ENCODE measurements at places on chromosomes 7 and 10. TPM values are rescaled to one million over a fixed set of nuclear protein-coding genes. Genes with fewer than 3 reads are reported as not detected.

The GIMAP1 gene
- 0.94 TPM for total RNA-seq

The PKD2L1 gene
- total RNA-seq = 0.50 TPM

The WEE2 gene
- total RNA-seq = not detected

The FEZF1 gene
- total RNA-seq = not detected

The GFRA1 gene
- total RNA-seq = 4.9 TPM

The SHTN1 gene
- 30.9 TPM for total RNA-seq

The PHF14 gene
- 25.8 TPM for total RNA-seq

GRCh38 chr7:68031180-68031943 is 1034.7 kb downstream of the TYW1 start:
- no peaks in the 10 kb centered on the region for H3K4me1 ChIP-seq
- H3K4me3 ChIP-seq = no peak overlapping the region
- no peak overlapping the region for H3K27ac ChIP-seq
- no peaks in the 10 kb centered on the region for H3K27me3 ChIP-seq
- DNase-seq = no peak

DNA sequence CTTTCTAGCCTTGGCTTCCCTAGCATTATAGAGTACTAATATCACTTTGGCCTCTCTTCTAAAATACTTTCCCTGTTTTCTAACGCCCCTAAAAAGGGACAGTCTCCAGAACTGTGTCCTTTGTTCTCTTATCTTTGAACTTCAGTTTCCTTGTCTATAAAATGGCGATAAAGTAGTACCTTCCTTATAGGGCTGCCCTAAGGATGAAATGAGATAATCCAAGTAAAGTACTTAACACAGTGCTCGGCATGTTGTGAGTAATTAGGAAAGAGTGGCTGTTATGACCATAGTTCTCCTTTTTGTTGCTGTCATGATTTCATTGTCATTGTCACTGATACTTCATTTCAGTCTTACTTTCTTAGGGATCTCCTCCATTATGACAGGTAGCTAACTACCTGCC is 114.7 kb downstream of the EXOC4 start:
- DNase-seq = no peak
- no peaks in the 10 kb centered on the region for H3K27me3 ChIP-seq
- no peaks in the 10 kb centered on the region for H3K4me1 ChIP-seq

- no peak overlapping the region for H3K27ac ChIP-seq
- no peak for DNase-seq
Observed at GRCh38 chr7:16730937-16731336, 22.6 kb upstream of the TSPAN13 start.

- no peaks in the 10 kb centered on the region for H3K27me3 ChIP-seq
- no peak for DNase-seq
- H3K27ac ChIP-seq = no peak overlapping the region
- no peaks in the 10 kb centered on the region for H3K4me1 ChIP-seq
- H3K36me3 ChIP-seq = no peaks in the 10 kb centered on the region
Observed at GRCh38 chr10:70759781-70760180, 25.4 kb downstream of the TBATA start.

DNA sequence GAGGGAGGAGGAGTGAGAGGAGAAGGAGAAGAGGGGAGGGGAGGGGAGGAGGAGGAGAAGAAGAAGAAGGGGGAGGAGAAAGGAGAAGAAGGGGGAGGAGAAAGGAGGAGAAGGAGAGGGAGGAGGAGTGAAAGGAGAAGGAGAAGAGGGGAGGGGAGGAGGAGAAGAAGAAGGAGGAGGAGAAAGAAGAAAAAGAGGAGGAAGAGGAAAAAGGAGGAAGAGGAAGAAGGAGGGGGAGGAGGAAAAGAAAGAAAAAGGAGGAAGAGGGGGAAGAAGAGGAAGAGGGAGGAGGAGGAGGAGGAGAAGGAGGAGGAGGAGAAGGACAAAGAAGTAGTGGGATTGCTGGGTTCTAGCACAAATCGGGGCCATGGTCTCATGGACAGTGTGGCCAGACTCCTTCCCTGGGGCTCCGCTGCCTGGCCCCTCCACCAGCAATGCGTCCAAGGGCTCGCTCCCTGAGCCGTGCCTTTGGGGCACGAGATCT is 4.2 kb upstream of the MAFK start:
- no peaks in the 10 kb centered on the region for H3K36me3 ChIP-seq
- H3K4me3 ChIP-seq = no peak overlapping the region
- H3K27me3 ChIP-seq = no peaks in the 10 kb centered on the region
- no peaks in the 10 kb centered on the region for H3K4me1 ChIP-seq

GRCh38 chr7:11313801-11314200 is 340.1 kb downstream of the PHF14 start:
- no peak for DNase-seq
- H3K27me3 ChIP-seq = no peaks in the 10 kb centered on the region
- H3K4me3 ChIP-seq = no peak overlapping the region
- H3K36me3 ChIP-seq = no peaks in the 10 kb centered on the region
- H3K27ac ChIP-seq = no peak overlapping the region

GRCh38 chr10:11525503-11525902 is 85.9 kb downstream of the USP6NL start:
- H3K27ac ChIP-seq = no peak overlapping the region
- H3K4me3 ChIP-seq = no peak overlapping the region
- H3K27me3 ChIP-seq = no peaks in the 10 kb centered on the region
- no peaks in the 10 kb centered on the region for H3K4me1 ChIP-seq
- DNase-seq = peak; percentile 37
- no peaks in the 10 kb centered on the region for H3K36me3 ChIP-seq

DNA sequence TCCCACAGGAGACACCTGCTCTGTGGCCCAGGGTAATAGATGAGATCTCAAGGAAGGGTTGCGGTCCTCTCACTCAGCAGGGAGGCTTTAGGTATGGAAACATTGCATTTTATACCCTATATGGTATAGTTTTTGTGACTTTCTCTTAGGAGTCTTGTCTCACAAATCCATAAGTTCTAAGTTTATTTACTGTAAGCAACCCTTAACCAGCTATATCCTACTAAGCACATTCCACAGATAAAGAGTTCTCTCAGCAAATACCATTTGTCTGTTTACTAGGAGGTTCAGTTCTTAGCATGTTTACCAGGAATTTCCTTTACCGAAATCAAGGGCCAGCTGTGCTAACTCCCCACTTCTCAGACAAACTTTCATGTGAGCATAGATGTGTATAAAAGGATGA is 66.9 kb downstream of the ANLN start:
- no peaks in the 10 kb centered on the region for H3K27me3 ChIP-seq
- no peak overlapping the region for H3K4me3 ChIP-seq
- no peak overlapping the region for H3K27ac ChIP-seq
- no peak for DNase-seq
- no peaks in the 10 kb centered on the region for H3K4me1 ChIP-seq
- no peaks in the 10 kb centered on the region for H3K36me3 ChIP-seq

- no peak overlapping the region for H3K4me3 ChIP-seq
- no peak overlapping the region for H3K27ac ChIP-seq
- no peaks in the 10 kb centered on the region for H3K4me1 ChIP-seq
- H3K36me3 ChIP-seq = no peaks in the 10 kb centered on the region
- H3K27me3 ChIP-seq = no peaks in the 10 kb centered on the region
Observed at GRCh38 chr10:32169556-32169955, 113.3 kb upstream of the KIF5B start.

GRCh38 chr7:142833174-142834048 is 21.5 kb upstream of the EPHB6 start:
- H3K4me1 ChIP-seq = no peaks in the 10 kb centered on the region
- no peak for DNase-seq
- no peak overlapping the region for H3K4me3 ChIP-seq
- no peak overlapping the region for H3K27ac ChIP-seq
- no peaks in the 10 kb centered on the region for H3K36me3 ChIP-seq

GRCh38 chr7:93097388-93097787 is 20.4 kb downstream of the SAMD9 start:
- DNase-seq = no peak
- no peak overlapping the region for H3K4me3 ChIP-seq
- H3K27ac ChIP-seq = no peak overlapping the region
- H3K36me3 ChIP-seq = no peaks in the 10 kb centered on the region
- H3K4me1 ChIP-seq = no peaks in the 10 kb centered on the region

DNA sequence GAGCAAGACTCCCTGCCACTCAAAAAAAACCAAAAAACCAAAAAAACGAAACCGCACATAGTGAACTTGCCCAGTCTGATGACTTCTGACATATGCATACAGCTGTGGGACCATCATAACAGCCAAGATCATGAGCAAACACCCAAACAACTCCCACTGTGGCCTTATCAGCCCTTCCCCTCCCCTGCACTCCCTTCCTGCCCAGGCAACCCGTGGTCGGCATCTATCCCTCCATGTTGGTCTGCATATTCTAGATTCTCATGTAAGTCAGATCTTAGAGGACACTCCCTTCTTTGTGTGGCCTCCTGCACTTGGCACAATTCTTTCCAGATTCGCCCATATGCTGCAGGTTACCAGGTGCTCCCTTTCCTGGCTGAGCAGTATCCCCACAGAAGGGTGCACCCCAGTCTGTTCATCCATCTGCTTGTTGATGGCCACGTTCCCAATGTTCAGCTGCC is 72.8 kb downstream of the GNA12 start:
- H3K36me3 ChIP-seq = no peaks in the 10 kb centered on the region
- DNase-seq = no peak
- H3K4me1 ChIP-seq = no peaks in the 10 kb centered on the region

GRCh38 chr7:97390915-97391593 is 273.6 kb downstream of the SDHAF3 start:
- H3K27ac ChIP-seq = no peak overlapping the region
- no peak for DNase-seq
- H3K36me3 ChIP-seq = no peaks in the 10 kb centered on the region
- H3K4me1 ChIP-seq = no peaks in the 10 kb centered on the region
- H3K4me3 ChIP-seq = no peak overlapping the region
- no peaks in the 10 kb centered on the region for H3K27me3 ChIP-seq

DNA sequence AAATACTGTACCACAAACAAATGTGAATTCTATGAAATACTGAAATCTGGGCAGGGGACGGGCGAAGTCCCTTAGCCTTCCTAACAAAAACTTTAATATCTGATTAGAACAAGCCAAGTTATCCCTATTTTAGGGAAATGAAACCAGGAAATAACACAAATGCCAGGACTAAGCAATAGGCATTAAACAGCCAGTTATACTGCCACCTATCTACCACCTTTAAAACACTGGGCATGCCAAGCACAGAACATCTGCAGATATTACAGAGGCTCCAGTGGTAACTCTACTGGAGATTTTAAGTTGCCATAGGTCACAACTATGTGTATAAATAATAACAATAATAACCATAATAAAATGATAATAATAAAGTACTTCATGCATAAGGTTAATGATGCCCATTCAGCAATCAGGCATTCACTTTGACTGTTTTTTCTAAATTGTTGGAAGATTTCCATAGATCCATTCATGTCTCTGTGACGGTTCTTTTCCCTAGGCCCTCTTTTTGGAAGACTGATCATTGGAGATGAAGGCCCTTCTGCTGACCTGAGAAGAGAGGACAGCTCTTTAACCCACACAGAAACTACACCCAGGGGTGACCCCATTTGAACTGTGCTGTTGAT is 195.7 kb downstream of the CACNA2D1 start:
- H3K27me3 ChIP-seq = no peaks in the 10 kb centered on the region
- DNase-seq = no peak
- H3K4me3 ChIP-seq = no peak overlapping the region
- no peaks in the 10 kb centered on the region for H3K36me3 ChIP-seq

- H3K27ac ChIP-seq = no peak overlapping the region
- no peak overlapping the region for H3K4me3 ChIP-seq
- peaks cover 5% of the 10 kb centered on the region for H3K36me3 ChIP-seq
- no peak for DNase-seq
- H3K27me3 ChIP-seq = no peaks in the 10 kb centered on the region
Observed at GRCh38 chr7:107966711-107967110, 36.2 kb downstream of the LAMB1 start.
